ENCODE measurements at places on chromosomes 7 and 10.

- DNase-seq = no peak
These were observed 119.9 kb upstream of the THSD7A start for GRCh38 chr7:11951909-11952308.

- no peak for DNase-seq
These were observed 45.3 kb downstream of the BZW2 start for GRCh38 chr7:16691241-16691640.

- DNase-seq = no peak
These were observed 32.7 kb upstream of the NPVF start for GRCh38 chr7:25260862-25261494.

GRCh38 chr10:78002541-78003288 is 26.6 kb downstream of the POLR3A start:
- DNase-seq = no peak

GRCh38 chr10:120041807-120042559 is 149.5 kb downstream of the SEC23IP start:
- no peak for DNase-seq

GRCh38 chr10:72889391-72889831 is 4.1 kb upstream of the OIT3 start:
- DNase-seq = no peak

GRCh38 chr7:157827863-157828160 is 491.0 kb downstream of the DNAJB6 start:
- no peak for DNase-seq

DNA sequence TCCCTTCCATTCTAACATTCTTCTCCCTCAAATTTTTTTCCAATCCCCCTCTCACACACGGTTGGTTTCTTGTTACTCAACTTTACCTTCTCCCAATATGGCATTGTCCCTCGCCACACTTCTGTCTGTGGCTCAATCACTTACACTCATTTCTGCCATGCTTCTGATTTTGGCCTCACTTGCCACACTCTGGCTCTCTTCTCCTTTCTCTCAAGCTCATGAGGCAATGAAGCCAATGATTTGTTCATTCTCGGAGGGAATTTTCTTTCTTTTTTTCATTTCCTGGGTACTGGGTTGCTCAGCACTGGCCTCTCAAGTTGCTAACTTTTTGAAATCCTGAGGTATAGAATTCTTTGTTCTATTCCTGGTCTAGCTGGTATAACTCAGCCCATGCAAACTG is 4.0 kb upstream of the MYOZ1 start:
- DNase-seq = no peak

- no peak for DNase-seq
These were observed 54.3 kb downstream of the LRRC18 start for GRCh38 chr10:48885376-48885775.

DNA sequence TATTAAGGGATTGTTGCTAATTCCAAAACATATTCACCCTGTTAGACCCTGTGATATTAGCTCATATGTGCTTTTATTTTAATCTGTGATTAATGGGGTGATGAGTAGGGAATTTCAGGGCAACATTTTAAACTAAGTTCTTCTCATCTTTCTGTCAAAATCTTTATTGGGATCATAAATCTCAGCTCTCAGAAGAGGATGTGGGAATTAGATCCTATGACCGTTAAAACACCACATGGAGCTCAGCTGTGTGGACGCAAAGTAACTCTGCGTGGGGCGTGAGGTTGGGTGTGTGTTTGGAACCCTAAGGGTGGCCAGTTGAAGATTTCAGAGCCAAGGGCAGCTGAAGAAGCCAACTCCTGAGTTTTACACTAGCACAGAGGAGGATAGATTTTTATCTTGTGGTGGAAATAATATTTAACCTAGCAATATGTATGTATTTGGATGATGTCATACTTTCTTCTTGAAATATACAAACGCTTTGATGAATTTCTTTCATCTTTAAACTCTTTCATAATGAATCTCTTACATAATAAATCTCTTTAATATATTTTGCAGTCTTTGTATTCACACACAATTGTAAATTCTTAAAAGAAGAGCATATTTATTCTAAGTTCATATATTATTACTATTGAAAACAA is 64.4 kb downstream of the EPDR1 start:
- no peak for DNase-seq

- DNase-seq = no peak
These were observed 1.6 kb downstream of the LMOD2 start for GRCh38 chr7:123657304-123657685.

DNA sequence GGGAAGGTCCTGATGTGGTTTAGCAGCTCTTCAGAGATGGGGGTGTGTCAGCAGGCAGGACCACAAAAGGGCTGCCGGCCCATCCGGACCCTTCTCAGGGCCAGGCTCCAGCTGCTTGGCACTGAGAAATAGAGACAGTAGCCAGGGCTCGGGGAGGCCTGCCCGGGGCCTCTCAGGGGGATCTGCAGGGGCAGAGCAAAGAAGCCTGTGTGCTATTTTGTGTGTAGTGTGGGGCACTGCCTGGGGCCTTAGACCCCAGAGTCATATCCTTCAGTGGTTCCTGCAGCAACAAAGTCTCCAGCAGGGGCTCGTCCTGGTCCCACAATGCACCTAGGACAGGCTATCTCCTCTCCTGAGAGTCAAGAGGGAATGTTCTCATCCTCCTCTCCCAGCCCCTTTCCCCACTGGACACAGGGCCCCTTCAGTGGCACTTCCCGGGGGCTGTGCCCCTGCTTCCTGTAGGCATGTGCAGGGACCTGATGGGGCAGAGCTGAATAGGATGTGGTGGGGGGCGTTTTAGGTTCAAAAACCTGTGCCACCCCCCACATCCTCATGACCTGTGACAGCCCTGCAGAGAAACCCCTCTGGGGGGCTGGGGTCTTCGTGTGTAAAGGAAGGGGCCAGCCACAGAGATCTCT is 159.5 kb upstream of the RHEB start:
- no peak for DNase-seq

- DNase-seq = no peak
These were observed 5.7 kb upstream of the PRR15 start for GRCh38 chr7:29557954-29558353.

- no peak for DNase-seq
These were observed 2.9 kb upstream of the CFAP46 start for GRCh38 chr10:132945125-132945893.

DNA sequence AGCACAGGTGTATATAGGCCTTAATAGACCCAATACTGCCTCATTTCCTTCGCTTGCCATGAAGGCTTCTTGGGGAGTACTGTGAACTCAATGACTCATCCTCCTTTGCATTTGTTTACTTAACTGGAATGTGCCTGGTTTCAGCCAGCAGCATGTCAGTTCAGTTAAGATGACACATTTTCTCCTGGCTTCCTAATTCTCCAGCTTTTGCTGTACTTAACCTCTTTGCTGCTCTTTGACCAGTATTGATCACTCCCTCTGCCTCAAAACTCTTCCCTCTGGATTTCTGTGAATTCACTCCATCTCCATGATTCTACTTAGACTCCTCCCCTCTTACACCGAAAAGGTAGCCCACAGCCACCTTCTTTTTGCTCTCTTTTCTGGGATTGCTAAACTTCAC is 135.7 kb downstream of the MAGI2 start:
- no peak for DNase-seq

- no peak for DNase-seq
These were observed 278.1 kb upstream of the NRP1 start for GRCh38 chr10:33612551-33612950.

DNA sequence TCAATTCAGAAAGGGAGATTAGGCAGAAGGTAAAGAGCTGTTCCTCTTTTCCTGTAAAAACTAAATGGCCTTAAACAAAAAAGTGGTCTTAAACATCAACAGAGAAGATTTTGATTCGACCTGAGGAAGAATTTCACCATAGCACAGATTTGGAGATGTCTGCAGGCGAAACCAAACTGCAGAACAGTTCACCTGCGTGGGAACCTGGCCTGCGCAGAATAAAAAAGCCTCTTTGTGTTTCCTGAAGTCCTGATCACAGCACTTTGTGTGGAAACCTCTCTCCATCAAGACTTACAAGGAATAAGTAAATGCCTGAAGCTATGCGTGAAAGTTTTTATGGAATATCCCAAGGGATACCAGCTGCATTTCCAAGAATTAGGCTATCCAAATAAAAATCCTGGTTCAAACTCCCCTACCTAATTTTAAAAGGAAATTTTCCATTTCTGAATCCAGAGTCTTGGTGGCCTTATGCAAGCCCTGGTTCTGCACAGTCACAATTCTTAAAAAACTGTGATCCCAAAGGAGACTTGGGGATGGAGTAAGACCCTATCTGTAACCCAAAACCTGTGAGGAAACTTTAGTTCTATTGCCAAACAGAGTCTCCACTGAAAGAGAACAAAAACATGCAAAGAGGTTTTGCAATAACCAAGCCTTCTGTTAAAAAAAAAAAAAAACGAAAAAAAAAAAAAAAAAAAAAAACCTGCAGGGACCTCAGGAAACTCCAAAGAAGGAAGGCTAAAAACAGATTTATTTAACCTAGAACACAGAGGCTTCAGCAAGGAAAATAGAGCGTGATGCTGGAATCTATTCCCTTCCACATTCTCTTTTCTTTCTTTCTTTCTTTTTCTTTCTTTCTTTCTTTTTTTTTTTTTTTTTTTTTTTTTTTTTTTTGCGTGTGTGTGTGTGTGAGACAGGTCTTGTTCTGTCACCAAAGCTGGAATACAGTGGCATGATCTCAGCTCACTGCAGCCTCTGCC is 10.4 kb downstream of the CALML3 start:
- DNase-seq = no peak

DNA sequence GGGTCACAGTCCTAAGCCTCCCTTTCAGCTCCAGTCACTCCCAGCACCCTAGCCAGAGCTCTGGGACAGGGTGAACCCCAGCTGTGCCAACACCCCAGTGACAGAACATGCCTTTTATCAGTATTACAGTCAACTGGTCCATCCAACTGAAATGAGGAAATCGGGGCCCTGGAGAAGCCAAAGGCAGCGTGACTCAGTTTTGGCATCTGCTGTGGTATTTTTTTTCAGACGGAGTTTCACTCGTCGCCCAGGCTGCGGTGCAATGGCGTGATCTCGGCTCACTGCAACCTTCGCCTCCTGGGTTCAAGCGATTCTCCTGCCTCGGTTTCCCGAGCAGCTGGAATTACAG is 3.4 kb upstream of the CLDN15 start:
- no peak for DNase-seq

DNA sequence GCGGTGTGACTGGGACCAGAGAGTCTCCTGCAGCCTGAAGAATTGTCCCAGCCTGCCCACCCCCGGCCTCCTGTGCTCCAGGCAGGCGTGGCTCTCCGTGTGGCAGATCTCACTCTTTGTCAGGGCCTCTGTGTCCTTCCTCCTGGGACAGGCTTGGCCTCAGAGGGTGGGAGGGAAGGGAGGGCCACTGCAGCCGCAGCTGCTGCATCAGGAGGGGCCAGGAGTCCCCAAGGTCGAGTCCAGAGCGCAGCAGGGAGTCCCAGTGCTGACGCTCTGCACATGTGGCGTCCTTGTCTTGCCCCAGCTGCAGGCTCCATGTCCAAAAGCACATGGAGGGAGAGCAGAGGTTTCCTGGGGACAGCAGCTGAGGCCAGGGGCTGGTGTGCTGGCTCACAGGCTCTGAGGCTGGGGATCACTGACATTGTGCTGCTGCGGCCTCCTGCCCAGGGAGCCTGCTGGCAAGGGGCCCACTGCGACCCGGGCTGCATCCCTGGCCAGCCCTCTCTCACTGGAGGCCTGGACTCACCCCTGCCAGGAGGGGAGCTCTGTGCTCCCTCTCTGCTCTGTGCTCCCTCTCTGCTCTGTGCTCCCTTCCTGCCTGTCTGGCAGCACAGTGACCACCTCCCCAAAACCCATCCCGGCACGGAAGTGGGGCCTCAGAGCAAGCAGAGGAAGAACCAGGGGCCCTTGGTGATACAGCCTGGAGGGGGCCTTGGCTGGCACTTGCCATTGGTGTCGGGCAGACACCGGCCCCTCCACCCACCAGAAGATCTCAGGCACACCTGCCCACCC is 114.6 kb upstream of the RET start:
- peak; percentile 15 for DNase-seq

GRCh38 chr10:34526758-34527730 is 288.1 kb downstream of the PARD3 start:
- no peak for DNase-seq

- DNase-seq = no peak
These were observed 153.0 kb upstream of the LANCL2 start for GRCh38 chr7:55212176-55212575.

- DNase-seq = no peak
These were observed 114.4 kb upstream of the CREB5 start for GRCh38 chr7:28297801-28298459.

GRCh38 chr7:23598296-23598695 is 1.1 kb downstream of the CCDC126 start:
- DNase-seq = no peak
